ENCODE measurements at places on chromosomes 2 and 18.

GRCh38 chr18:76502551-76502950 lies 7.5 kb upstream of the ZNF516 start:
- DNase-seq, result no peak

DNA sequence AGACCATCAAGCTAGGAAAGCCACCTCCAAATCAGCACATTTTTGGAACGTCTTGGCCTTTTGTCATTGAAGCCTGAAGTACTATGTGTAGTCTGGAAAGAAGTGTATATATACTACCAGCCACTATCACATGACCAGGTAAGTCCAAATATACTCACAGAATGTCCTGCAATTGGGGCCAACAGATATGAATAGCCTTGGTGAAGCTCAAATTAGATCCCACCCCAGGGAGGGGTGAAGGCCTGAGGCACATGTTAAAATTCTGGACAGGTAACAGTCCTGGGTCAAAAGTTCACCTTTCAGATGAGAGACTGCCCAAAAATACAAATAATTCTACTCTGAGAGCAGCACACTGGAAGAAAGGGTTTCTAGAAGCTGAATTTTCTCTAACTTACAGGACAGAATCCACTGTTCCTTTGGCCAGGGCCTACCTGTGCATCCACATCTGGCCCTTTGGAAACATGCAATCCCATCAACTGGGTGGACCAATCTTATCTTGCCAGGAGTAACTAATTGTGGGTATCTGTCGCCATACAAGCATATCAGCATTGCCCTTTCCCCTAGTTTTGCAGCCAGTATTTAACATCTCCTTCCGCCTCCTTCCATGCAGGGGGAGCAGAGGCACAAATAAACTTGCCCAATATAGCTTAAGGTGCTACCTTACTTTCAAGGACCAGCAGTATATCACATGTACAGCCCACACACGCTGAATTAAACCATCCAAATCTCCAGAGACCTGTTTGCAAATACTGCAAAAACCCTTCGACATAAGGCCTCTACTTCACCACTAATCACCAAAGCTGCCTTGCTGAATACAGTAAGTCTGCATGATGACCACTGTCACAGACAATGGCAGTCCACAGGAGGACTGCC lies 67.8 kb downstream of the EIF5B start:
- DNase-seq, result no peak

DNA sequence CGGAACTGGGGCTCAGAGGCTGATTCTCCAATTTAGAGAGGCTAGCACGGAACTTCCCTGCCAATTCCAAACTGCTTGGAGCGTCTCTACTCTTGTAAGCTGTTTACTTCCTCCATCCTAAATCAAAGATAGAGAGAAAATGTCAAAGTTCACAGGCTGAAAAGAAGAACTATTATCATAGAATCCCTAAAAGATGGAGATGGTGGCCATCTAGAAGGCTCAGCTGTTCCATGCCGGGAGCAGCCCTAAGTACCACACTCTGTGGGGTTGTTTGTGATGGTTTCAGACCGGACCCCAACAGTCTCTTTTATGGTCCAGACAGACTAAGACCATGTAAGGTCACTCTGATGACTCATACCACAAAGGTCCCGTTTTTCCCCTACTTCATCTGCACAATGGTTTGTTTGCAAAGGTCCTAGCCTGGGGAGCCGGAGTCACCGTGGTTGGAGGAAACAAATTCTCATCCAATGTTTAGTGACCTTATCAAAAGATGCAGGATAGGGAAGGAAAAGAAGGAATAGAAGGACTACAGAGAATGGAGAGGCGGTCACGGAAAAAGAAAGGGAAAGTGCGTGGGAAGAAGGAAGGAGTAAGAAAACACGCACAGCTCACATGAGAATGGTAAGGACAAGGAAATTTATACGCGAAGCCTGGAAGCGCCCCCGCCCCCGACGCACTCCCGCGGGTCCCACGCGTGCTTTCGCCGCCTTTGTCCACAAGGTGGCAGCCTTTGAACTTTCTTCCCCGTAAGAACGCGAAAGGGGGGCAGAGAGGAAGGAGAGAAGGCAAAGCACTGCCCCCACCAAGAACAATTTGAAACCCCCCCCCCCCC lies 453 bp upstream of the ANTXR1 start:
- peak; percentile 70 for DNase-seq

DNA sequence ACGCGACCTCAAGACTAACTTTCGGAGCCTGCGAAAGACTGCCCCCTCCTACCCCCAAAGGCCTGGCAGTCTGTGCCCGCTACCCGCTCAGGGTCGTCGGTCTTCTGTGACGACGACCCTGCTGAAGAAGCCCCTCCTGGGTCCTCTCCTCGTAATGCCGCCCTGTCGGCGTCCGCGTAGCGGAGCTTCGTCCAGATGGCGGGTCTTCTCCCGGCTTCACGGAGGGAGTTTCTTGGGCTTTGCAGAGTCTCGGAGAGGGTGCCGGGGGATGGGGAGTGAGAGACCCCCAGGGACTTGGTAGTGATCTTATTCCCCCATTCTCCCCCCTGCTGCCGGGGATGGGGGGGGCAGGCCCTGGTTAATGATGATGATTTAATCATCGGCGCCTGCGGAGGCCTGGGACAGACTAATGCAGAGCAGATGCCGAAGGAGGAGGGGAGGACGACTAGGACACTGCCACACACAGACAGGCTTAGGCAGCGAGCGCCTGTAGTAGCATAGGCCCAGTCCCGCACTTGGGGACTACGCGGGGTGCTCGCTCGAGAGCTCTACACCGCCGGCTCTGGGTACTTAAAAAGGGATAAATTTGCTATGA lies 528 bp upstream of the PCGF1 start:
- DNase-seq, result peak; percentile 80

DNA sequence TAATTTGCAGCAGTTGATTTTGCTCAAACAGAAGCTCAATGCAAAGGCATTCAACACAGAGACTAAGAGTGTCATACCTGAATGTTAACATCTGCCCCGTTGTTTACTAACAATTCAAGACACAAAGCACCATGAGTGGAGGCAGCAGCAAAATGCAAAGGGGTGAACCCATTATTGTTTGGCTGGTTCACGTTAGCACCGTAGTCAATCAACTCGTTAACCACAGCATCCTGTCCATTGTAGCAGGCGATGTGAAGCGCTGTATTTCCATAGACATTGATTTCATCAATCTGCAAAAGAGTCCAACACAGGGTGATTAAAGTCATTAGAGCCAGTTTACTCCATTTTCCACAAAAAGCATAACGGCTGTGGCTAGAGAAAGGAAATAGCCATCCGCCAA lies 189.3 kb downstream of the ANKRD44 start:
- DNase-seq, result no peak

GRCh38 chr2:61244694-61245093 lies 82.7 kb downstream of the C2orf74 start:
- DNase-seq, result no peak

- DNase-seq, result no peak
Measured at GRCh38 chr2:228675646-228676045, 494.2 kb upstream of the SPHKAP start.

DNA sequence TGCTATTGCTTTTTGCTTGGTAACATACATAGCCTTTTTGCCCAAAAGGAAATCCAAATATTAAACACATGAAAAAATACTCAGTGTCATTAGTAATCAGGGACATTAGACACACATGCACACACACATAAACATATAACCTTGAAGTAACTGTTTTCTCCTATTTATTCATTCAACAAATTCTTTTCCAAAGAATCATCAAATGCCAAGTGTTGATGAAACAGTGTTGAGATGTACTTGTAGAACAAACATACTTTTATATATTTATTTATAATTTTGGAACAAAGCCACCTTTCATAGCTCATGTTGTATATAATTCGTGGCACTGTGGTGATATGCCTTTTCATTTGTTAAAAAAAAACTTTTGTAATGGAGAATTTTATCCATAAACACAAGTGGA lies 81.0 kb downstream of the APLF start:
- no peak for DNase-seq

DNA sequence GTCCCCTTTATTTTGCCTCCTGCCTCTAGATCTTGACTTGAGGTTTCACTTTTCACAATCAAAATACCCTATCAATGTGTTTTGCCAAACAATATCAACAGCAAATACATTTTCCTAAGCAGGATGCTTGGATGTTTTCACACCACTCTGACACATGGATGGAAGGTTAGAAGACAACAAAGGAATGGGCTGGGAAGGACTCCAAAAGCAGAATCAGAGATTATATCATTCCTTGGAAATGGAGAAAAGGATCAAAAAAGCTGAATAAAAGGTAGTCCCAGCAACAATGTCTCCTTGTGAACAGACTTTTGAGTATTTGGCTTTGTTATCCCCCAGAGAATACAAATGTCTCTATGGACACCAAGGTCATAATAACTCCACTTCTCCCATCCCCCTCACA lies 170.8 kb downstream of the ETAA1 start:
- no peak for DNase-seq

GRCh38 chr2:215439404-215439803 lies 3.5 kb upstream of the FN1 start:
- no peak for DNase-seq

DNA sequence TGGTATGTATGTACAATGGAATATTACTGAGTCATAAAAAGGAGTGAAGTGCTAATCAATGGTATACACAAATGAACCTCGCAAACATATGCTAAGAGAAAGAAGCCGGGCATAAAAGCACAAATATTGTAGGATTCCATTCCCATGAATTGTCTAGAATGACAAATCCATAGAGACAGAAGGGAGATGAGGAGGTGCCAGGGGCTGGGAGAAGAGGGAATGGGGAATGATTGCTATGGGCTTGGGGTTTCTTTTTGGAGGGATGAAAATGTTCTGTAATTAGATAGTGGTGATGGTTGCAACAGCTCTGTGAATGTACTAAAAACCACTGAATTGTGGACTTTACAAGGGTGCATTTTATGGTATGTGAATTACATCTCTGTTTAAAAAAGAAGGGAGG lies 73.5 kb downstream of the GLI2 start:
- DNase-seq, result peak; percentile 21

GRCh38 chr2:162317861-162318327 lies 590 bp downstream of the IFIH1 start:
- DNase-seq, result peak; percentile 39

GRCh38 chr18:69755856-69756496 lies 191.7 kb downstream of the CD226 start:
- no peak for DNase-seq

DNA sequence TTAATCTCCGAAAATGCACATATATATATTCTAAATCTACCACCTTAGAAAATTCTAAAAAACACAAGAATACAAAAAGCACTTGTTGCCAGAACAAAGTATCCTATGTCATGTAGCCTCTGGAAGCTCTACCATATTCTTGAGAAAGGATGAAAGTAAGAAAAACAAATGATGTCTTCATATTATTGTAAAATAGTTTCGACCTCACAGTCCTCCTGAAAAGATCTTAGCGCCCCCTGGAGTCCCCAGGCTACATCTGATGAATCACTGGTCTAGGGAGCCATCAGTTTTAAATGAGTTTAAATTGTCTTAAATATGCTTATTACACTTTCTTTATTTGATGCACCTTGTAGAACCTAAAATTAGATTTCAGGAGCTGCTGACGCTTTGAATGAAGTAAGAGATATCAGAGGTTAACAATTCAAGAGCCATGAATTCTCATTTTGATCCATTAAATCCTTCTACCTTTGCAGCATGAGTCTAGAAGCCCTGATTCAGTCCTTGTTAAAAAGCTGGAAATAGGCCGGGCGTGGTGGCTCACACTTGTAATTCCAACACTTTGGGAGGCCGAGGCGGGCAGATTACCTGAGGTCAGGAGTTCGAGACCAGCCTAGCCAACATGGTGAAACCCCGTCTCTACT lies 138.8 kb downstream of the MCFD2 start:
- peak; percentile 68 for DNase-seq

GRCh38 chr2:80517316-80517715 lies 212.8 kb upstream of the LRRTM1 start:
- DNase-seq, result no peak

GRCh38 chr2:167114018-167114417 lies 225.7 kb downstream of the XIRP2 start:
- no peak for DNase-seq

- no peak for DNase-seq
Measured at GRCh38 chr2:177535958-177536504, 143.5 kb downstream of the AGPS start.

GRCh38 chr2:11102956-11103860 lies 52.1 kb upstream of the SLC66A3 start:
- no peak for DNase-seq

GRCh38 chr2:68934021-68934420 lies 18.7 kb downstream of the GKN2 start:
- DNase-seq, result peak; percentile 53

DNA sequence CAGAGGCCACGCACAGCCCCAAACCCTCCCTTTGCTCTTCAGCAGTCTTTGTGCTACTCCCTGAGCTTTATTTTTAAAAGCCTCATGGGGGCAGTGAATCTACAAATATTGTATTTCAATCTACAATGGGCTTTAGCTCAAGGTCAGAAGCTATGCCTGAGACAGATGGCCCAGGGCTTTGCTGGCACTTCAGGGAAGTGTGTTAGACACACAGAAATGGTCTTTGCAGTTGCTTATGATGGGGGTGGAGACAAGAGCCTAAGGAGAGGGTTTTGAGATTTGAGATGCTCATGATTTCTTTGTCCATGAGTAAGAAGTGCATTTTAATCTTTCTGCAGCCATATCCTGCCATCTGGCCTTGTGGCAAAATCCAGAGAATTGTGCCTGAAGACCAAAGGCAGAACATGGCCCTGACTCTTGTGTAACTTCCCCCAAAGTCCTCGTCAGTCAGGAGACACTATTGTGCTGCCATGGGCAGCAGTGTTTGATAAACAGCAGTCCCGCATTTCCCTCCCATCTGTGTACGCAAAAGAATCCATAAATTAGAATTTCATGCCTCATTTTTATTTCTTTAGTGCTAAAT lies 92.6 kb downstream of the VAPA start:
- peak; percentile 71 for DNase-seq

DNA sequence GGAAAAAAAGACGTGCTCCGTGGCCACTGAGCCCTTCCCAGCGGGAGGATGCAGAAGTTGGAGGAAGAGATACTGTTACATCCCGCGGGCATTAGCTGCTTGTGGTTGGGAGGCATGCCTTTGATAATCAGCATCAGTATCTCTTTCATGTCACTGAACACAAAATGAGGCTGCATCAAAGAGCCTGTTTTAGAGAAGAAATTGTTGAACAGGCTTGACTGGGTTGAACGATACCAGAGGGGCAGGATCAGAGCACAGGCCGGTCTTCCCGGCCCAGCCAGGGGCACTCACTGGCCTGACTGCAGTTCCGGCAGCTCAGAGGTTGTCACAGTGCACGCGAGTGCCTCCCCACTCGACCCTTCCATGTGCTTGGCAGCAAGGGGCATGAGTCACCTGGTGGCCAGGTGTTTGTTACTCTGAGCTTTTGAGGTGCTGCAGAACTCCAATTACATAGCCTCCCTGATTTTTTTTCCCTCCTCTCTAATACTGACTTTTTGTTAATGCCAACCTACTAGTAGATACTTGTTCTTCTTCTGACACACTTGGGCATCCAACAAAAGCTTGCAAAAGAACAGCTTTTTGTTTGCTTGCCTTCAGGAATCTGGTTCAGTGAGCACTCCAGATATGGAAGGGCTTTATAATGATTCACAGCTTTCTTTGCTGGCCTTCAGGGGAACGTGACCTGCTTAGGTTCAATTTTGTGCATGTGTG lies 121.6 kb downstream of the VAPA start:
- DNase-seq, result peak; percentile 92

GRCh38 chr18:51739044-51739666 lies 541.7 kb upstream of the MEX3C start:
- no peak for DNase-seq
